Stimulated activated CD8-positive, alpha-beta memory T cell treated with anti-CD3 and anti-CD28 coated beads, Interleukin-12 subunit alpha, Interleukin-12 subunit beta, amount 100 ng/mL, for 1 hour (primary cell): ENCODE measurements at places on chromosomes 12 and 14.

DNA sequence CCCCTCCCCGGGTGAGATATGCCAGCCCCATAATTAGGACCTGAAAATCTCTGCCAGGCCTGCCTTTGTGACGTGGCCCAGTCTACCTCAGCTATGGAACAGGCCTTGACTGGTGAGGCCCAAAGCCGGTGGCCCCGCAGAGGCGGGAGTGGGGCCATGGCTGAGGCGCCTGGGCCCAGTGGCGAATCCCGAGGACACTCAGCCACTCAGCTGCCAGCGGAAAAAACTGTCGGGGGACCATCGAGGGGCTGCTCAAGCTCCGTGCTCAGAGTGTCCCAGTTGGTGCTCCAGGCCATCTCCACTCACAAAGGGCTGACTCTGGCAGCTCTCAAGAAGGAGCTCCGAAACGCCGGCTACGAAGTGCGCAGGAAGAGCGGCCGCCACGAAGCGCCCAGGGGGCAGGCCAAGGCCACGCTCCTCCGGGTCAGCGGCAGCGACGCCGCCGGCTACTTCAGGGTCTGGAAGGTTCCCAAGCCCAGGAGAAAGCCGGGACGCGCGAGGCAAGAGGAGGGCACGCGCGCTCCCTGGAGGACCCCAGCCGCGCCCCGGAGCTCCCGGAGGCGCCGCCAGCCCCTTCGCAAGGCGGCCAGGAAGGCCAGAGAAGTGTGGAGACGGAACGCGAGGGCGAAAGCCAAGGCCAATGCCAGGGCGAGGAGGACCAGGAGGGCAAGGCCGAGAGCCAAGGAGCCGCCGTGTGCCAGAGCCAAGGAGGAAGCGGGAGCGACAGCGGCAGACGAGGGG lies 21.4 kb downstream of the ZNF641 start:
- DNase-seq: no peak

- DNase-seq: no peak
These were observed 259.1 kb downstream of the SLC6A15 start for GRCh38 chr12:84653482-84653881.

- no peak for DNase-seq
These were observed 137.4 kb downstream of the LLPH start for GRCh38 chr12:65993173-65993572.

- DNase-seq: no peak
These were observed 162.4 kb downstream of the AKAP6 start for GRCh38 chr14:32491416-32492016.

DNA sequence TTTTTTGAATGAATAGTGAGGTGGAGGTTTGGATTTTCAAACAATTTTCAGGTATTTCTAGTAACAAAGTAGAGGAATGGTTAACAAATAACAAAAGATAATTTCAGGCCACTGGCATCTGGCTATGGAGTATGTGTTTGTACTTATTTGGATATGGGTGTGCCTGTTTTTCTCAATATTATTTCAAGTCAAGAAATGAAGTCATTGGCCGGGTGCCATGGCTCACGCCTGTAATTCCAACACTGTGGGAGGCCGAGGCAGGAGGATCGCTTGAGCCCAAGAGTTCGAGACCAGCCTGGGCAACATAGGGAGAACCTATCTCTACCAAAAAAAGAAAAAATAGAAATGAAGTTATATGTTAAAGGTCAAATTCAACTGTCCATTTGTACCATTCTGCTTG lies 13.9 kb downstream of the SLC35E3 start:
- DNase-seq: no peak

GRCh38 chr14:104826861-104827176 lies 25.9 kb downstream of the ZBTB42 start:
- DNase-seq: no peak

- DNase-seq: no peak
These were observed 2.5 kb upstream of the UTP20 start for GRCh38 chr12:101277443-101277842.

DNA sequence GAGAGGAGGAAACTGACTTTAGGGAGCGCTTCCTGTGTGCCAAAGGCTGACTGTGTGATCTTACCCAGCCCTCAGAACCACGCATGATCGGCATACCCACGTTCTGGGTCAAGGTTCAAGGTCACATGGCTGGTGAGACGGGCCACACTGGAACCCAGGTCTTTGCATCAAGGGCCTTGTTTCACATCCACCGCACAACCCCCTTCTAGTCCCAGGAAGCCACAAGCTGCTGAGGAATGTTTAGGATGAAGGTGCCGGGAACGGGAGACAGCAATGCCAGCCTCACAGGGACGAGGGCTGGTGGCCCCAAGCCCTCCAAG lies 50.7 kb downstream of the TESC start:
- no peak for DNase-seq

- no peak for DNase-seq
These were observed 59.4 kb downstream of the MYRFL start for GRCh38 chr12:69884386-69884785.

- DNase-seq: no peak
These were observed 52.4 kb upstream of the CDKN3 start for GRCh38 chr14:54344445-54344844.

DNA sequence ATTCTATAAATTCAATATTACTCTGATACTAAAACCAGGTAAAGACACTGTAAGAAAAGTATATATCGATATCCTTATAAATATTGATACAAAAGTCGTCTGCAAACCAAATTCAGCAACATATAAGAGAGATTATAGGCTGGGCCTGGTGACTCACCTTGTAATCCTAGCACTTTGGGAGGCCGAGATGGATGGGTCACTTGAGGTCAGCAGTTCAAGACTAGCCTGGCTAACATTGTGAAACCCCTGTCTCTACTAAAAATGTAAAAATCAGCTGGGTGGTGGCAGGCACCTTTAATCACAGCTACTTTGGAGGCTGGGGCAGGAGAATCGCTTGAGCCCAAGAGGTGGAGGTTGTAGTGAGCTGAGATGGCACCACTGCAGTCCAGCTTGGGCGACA lies 13.5 kb upstream of the TUBA1C start:
- no peak for DNase-seq

DNA sequence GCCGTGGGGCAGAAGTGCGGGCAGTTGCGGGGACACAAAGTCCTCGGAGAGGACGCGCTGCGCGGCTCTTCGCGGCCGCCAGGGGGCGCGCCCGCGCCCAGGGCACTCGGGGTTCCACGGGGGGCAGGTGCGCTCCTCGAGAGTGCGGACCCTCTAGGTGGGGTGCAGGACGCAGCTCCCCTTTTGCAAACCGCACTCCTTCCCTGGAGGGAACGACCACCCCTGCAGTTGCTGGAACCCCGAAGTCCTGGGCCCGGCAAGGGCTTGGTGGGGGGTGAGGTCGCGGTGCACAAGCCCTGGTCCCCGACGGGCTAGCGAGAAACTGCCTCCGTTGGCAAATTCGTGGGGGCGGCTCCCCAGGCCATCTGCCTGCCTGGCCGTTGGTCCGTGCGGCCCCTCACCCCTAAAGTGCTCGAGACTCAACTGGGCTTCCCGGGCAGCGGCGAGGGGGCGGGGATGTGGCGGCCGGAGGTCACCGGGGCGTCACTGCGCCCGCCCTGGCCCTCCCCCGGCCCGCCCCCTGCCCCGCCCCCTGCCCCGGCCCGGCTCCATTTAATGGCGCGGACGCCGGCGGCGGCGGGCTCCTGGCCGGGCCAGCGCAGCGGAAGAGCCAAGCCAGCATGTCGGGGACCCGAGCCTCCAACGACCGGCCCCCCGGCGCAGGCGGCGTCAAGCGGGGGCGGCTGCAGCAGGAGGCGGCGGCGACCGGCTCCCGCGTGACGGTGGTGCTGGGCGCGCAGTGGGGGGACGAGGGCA lies at the start of gene ADSS1:
ADSS1 (plus strand) TSS at position 579 of the 756 bp plus-strand sequence; CDS start at position 621, 42 bp downstream.
- peak; percentile 18 for DNase-seq

GRCh38 chr12:45598761-45599160 lies 130.7 kb upstream of the ARID2 start:
- no peak for DNase-seq
